ENCODE measurements at places on chromosomes 3 and 15. TPM values are rescaled to one million over a fixed set of nuclear protein-coding genes. Genes with fewer than 3 reads are reported as not detected.

DNA sequence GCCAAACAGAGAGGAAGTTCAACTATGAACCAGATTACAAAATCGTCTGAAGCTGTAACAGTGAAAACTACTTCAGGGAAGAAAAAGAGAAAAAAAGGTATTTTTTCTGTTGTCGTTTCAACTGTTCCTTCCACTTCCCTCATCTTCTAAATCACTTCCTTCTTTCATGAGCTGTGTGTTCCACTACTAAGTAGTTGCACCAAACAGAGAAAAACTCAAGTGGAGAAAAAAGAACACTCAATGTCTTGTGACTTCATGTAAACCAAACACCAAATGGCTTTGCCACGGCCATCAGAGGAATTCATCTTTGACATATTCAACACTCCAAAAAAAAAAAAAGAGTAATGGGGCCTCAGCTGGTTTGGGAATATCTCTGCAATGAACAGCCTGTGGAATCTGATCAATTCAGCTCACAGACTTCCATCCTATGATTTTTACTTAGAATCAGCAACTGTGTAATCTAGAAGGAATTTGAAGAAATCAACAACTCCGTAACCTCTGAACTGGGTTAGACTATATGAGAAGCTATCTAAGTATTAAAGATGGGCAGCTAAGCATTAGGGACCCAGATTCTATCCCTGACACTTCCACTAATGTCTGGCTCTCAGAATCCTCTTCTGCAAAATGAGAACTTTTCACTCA lies 47.5 kb upstream of the RNF7 start:
- no peak for DNase-seq

GRCh38 chr3:30199096-30199759 lies 407.2 kb upstream of the TGFBR2 start:
- DNase-seq: peak; percentile 69

DNA sequence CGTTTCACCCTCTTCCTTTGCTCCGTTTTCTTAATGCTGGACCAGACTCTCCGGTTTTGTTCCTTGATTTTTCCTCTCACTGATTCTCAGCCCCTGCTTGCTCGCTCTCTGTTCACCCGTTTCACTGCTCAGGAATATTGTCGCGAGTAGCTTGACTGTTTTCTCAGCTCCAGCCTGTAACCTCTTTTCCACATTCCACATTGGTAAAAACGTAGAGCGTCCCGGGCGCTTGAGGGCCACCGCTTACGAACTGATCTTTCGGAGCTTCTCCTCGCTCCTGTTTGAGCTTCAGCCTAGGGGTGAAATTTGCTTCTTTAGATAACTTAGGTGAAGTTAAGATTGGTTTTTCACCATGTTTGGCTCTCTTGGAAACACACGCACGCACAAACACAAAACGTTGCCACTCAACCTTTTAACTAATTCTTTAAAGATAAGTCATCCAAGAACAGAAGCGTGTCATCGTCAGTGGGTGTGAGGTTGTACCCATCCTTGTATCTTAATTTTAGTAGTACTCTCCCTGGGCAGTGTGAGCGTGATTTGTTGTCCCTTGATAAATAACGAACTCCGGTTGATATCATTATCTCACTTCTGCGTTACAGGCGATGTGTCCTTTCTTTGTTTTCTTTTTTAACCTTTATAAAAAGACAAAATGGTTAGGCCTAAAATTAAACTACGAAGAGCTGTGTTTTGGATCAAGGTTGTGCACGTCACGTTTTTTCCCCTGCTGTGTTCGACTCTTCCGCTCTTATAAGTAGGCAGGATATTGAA lies 1.0 kb downstream of the PAK2 start:
- peak; percentile 65 for DNase-seq

- no peak for DNase-seq
These were observed 212.8 kb upstream of the EIF1B start for GRCh38 chr3:40096661-40097111.

- no peak for DNase-seq
These were observed 49.5 kb upstream of the PDZRN3 start for GRCh38 chr3:73674280-73674679.

GRCh38 chr15:23441204-23441603 lies 5.8 kb downstream of the GOLGA6L2 start:
- DNase-seq: no peak

DNA sequence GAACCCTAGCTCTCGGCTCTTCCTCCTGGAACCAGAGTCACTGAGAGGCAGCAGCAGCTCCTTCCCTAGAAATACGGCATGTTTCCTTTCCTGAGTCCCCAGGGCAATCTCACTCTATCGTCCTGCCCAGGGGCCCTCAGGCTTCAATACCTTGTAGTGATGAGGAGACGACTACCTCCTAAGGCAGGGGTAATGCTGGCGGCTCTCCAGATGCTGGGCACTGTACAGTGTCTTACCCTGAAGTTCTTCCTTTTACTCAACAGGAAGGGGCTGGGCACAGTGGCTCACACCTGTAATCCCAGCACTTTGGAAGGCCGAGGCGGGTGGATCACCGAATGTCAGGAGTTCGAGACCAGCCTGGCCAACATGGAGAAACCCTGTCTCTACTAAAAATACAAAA lies 13.5 kb downstream of the TMEM44 start:
- no peak for DNase-seq

DNA sequence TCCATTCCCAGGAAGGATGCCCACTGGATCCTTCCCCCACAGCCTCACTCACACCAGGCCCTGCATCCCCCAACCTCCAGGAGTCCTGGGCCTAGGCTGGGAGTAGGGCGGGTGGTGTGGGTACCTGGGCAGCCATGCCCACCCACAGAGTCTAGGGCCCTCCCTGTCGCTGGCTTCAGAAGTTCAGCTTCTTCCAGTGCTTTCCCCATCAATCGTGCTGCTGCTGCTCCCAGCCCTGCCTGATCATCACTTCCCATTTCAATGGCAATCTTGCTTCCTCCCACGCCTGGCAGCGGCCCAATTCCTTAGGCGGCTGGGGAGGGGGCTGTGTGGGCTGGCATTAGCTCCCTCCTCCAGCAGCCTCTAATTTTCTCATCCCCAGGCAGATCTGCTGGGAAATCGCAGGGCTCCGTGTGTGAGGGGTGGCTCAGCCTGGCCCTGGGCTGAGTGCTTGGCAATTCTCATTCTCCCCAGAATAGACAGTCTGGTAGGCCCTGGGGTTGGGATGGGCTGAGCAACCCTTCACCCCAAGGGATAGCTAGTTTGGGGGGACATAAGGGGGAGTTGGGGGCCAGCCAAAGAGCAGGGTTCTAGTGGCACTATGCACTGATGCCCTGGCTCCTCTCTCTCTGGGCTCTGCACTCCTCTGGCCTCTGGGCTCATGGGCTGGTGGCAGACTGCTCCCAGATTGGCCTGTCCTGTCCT lies 66.4 kb downstream of the SCN5A start:
- DNase-seq: no peak

- DNase-seq: no peak
These were observed 62.9 kb downstream of the ADCY5 start for GRCh38 chr3:123385981-123386380.

- no peak for DNase-seq
These were observed 563.6 kb upstream of the NAALADL2 start for GRCh38 chr3:174295306-174296092.

- DNase-seq: no peak
These were observed 14.3 kb upstream of the RHO start for GRCh38 chr3:129514110-129514509.

DNA sequence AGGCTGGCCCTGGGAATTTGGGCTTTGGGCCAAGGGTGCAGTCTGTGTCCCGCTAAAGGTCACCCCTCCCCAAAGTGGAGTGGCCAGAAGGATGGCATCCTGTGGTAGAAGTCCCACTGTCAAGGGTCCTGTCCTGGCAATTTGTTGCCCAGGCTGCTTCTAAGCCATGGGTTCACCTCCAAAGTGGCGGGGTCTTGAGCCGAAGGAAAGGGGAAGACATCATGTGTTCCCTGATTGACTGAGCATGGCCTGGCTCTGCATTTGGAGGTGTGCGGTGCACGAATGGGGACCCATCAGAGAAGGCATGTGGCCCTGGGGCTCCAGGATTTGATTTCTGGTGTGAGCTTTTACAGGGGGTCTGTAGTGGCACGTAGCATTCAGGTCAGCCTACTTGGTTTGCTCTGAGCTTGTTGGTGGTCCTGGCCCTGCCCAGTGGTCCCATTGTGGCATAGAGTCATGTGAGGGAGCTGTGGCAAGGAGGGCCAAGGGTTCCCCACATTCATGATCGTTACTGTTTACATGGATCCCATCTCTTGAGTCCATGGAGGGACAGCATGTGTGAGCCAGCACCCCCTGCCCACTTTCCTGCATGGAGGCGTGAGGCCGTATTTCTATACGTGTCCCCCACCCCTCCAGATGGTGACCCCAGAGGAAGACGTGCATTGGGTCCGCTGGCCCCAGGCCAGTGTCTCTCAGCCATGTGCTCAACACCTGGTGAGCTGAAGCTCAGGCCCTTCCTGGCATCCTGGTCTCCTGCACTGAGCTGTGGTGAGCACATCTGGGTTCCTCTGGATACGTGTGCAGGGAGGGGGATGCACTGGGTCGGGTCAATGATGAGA lies 225.1 kb downstream of the SNRPN start:
- DNase-seq: no peak

- DNase-seq: no peak
These were observed 174.0 kb downstream of the ERC2 start for GRCh38 chr3:56294286-56294685.

GRCh38 chr15:39432912-39433348 lies 147.9 kb upstream of the THBS1 start:
- DNase-seq: no peak

Gene FSTL1
- total RNA-seq: 1,795 TPM

Gene MEGF11
- total RNA-seq: not detected

Gene CCR3
- not detected for total RNA-seq

Gene NANOGP8
- total RNA-seq: 0.32 TPM

Gene ACOX2
- 12.1 TPM for total RNA-seq

Gene GPR160
- under 0.01 TPM for total RNA-seq

Gene GPR27
- not detected for total RNA-seq

Gene TIPARP
- total RNA-seq: 91.1 TPM

Gene FYTTD1
- total RNA-seq: 43.5 TPM

Gene C2CD4B
- total RNA-seq: not detected
